Osteoblast (primary cell): ENCODE measurements at places on chromosomes 5 and 9. TPM values are rescaled to one million over a fixed set of nuclear protein-coding genes. Genes with fewer than 3 reads are reported as not detected.

The TTC39B gene
- total RNA-seq, result 14.1 and 18.5 TPM in 2 replicates

The CDHR2 gene
- total RNA-seq, result under 0.01 TPM in 1 of 2 replicates, not detected in the other

The ACSL6 gene
- not detected in 2 replicates for total RNA-seq

The C5orf58 gene
- total RNA-seq, result not detected in 2 replicates

The MEIKIN gene
- not detected in 2 replicates for total RNA-seq

The PCDHGA9 gene
- 6.2 and 6.5 TPM in 2 replicates for total RNA-seq

The ZBTB5 gene
- 10.9 and 11.6 TPM in 2 replicates for total RNA-seq

The SV2C gene
- not detected in 2 replicates for total RNA-seq

The PCDHB7 gene
- total RNA-seq, result 2.2 and 2.4 TPM in 2 replicates

The MELK gene
- 8.3 and 9.4 TPM in 2 replicates for total RNA-seq

The FOXD4 gene
- total RNA-seq, result 0.29 and 0.36 TPM in 2 replicates

The MYO10 gene
- 40.9 and 43.6 TPM in 2 replicates for total RNA-seq

The TEX48 gene
- not detected in 2 replicates for total RNA-seq

The KIF20A gene
- 5.3 and 7.2 TPM in 2 replicates for total RNA-seq

The CACNA1B gene
- under 0.01 TPM in 2 replicates for total RNA-seq

The KIF24 gene
- 1.8 TPM in 2 replicates for total RNA-seq

The LOX gene
- 314 and 317 TPM in 2 replicates for total RNA-seq

The SHLD3 gene
- 4.3 and 4.4 TPM in 2 replicates for total RNA-seq

The SLC6A19 gene
- total RNA-seq, result not detected in 2 replicates

The TICAM2 gene
- 6.9 and 9.1 TPM in 2 replicates for total RNA-seq

The C1QTNF2 gene
- under 0.01 TPM in 1 of 2 replicates, not detected in the other for total RNA-seq

The ERAP2 gene
- total RNA-seq, result 5.6 and 84.7 TPM in 2 replicates

The CDH9 gene
- not detected in 2 replicates for total RNA-seq

The PCDHGA6 gene
- total RNA-seq, result 5.0 and 5.1 TPM in 2 replicates

The RGS14 gene
- 7.4 and 9.4 TPM in 2 replicates for total RNA-seq

The GTF3C5 gene
- 31.8 and 41.3 TPM in 2 replicates for total RNA-seq

The IL5 gene
- not detected in 2 replicates for total RNA-seq

The EHMT1 gene
- 38.0 and 46.3 TPM in 2 replicates for total RNA-seq

The PCDHA2 gene
- total RNA-seq, result under 0.01 and 0.29 TPM in 2 replicates

The PTGR1 gene
- 55.1 and 62.6 TPM in 2 replicates for total RNA-seq

The PCDHB3 gene
- 0.36 and 0.88 TPM in 2 replicates for total RNA-seq

The NOTCH1 gene
- total RNA-seq, result 10.5 and 14.4 TPM in 2 replicates

The IFNK gene
- not detected in 2 replicates for total RNA-seq

The GPR150 gene
- total RNA-seq, result 0.29 and 0.36 TPM in 2 replicates

The OGN gene
- total RNA-seq, result 0.36 and 0.88 TPM in 2 replicates

The LCN9 gene
- total RNA-seq, result not detected in 2 replicates

The NEURL1B gene
- total RNA-seq, result 0.29 and 0.36 TPM in 2 replicates

The MARCOL gene
- not detected in 2 replicates for total RNA-seq

The PDGFRB gene
- total RNA-seq, result 531 and 567 TPM in 2 replicates

The PTGES2 gene
- total RNA-seq, result 42.7 and 50.3 TPM in 2 replicates

The SHROOM1 gene
- total RNA-seq, result 4.7 and 6.2 TPM in 2 replicates

The SH3RF2 gene
- total RNA-seq, result 2.9 and 4.0 TPM in 2 replicates

The CTXN3 gene
- not detected in 2 replicates for total RNA-seq

The CLIC3 gene
- total RNA-seq, result 1.5 and 2.5 TPM in 2 replicates

The CCDC183 gene
- total RNA-seq, result under 0.01 TPM in 1 of 2 replicates, not detected in the other

The SGTB gene
- 20.6 and 21.4 TPM in 2 replicates for total RNA-seq

The INSL6 gene
- total RNA-seq, result not detected in 2 replicates

The NMUR2 gene
- total RNA-seq, result not detected in 2 replicates

The MAT2B gene
- 46.7 and 52.2 TPM in 2 replicates for total RNA-seq

The DHX29 gene
- total RNA-seq, result 36.8 and 38.4 TPM in 2 replicates

The MYOT gene
- total RNA-seq, result not detected in 2 replicates

The AUH gene
- 17.0 and 17.7 TPM in 2 replicates for total RNA-seq

The CAST gene
- total RNA-seq, result 278 and 281 TPM in 2 replicates

The IRX2 gene
- total RNA-seq, result 5.3 and 7.2 TPM in 2 replicates

The NRG2 gene
- total RNA-seq, result 0.72 and 0.88 TPM in 2 replicates
